ENCODE measurements at places on chromosomes 12 and 14. TPM values are rescaled to one million over a fixed set of nuclear protein-coding genes. Genes with fewer than 3 reads are reported as not detected.

DNA sequence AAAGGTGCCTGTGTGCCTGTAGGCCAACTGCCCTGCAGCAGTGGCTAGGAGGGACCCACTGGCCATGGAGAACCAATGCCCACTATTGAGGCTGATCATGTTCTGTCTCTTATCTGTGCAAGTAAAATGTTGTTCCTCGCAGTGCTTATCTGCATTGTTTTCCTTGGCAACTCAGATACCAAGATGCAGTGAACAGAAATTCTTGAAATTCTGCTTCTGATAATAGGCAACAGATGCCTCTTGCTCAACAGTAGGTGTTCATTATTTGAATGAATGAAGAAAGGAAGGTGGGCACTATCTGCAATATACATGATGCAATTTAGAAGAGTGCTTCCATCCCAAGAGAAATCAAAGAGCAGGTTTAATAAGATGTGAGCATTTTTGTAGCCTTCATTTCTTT, 232.2 kb downstream of the NUAK1 start:
- DNase-seq, result no peak

DNA sequence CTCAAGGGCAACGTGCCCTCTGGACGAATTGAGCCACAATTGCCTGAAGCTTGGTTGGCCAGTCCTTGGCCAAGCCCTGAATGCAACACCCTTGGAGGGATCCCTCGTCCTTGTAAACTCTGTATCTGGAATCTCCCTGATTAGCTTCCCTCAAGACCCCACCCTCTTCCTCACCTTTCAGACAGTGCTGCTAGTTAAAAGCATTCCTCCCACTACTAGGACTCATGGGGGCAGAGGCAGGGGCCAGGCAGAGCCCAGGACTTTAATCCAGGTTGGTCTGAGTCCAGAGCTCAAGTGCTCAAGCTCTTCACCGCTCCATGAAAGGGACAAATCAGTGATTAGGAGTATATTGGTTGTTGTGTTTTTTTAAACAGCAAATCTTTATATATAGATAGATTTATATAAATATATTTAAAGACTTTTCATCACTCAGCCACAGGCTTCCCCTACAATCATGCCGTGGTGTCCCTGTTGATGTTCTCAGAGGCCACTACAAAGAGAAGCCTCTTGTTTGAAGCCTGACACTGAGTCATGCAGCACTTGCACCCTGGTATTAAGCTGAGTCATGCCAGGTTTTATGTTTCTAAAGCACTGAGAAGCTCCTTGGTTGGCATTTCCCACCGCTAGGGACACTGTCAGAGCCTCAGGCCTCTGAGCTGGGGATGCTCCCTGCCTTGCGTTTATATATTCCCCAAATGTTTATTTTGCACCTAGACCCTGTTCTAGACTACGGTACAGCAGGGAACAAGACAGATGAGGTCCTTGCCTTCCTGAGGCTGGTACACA, 53.8 kb upstream of the GSC start:
- DNase-seq, result peak; percentile 49

DNA sequence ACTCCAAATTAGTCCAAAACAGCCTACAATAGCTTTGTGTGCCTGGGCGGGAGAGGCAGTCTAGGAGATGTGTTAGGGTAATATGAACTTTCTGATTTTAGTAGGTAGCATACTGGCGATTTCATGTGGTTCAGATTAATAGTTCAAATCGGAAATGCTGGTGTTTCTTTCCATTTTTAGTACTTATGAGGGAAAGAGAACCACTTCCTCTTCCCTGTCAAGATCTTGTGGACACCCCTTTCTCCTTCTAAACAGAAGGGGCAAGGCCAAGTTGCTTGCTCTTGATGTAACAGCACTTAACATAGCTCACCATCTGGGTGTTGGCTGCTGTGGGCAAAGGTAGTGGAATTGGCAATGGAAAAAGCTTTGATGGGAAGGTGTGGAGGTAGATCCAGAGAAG, 32.2 kb upstream of the IGF1 start:
- no peak for DNase-seq

GRCh38 chr12:61916831-61917230, 343.4 kb upstream of the USP15 start:
- no peak for DNase-seq

DNA sequence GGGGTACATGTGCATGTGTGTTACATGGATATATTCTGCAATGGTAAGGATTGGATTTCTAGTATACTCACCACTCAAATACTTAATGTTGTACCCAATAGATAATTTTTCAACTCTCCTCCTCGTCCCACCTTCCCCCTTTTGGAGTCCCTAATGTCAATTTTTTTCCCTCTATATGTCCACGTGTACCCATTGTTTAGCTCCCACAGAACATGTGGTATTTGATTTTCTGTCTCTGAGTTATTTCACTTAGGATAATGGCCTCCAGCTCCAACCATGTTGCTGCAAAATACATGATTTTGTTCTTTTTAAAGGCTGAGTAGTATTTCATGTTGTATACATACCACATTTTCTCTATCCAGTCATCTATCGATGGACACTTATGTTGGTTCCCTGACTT, 97.2 kb upstream of the TMTC1 start:
- DNase-seq, result no peak

GRCh38 chr14:40394634-40395340, 962.6 kb upstream of the FBXO33 start:
- no peak for DNase-seq

The PDZRN4 gene
- total RNA-seq, result not detected

The MGAT4C gene
- total RNA-seq, result 0.32 TPM
